IMR-90 (cell line): ENCODE measurements at places on chromosomes 3 and 15. TPM values are rescaled to one million over a fixed set of nuclear protein-coding genes. Genes with fewer than 3 reads are reported as not detected.
A peak's percentile ranks its signal among the peaks of the same experiment; 100 is the strongest.

ITIH3 gene
- total RNA-seq: 0.72 and 1.1 TPM in 2 replicates

GRCh38 chr3:141992512-141992911, 116.1 kb downstream of the ATP1B3 start:
- no peak for DNase-seq

HIGD2B gene
- total RNA-seq: not detected in 2 replicates

DNA sequence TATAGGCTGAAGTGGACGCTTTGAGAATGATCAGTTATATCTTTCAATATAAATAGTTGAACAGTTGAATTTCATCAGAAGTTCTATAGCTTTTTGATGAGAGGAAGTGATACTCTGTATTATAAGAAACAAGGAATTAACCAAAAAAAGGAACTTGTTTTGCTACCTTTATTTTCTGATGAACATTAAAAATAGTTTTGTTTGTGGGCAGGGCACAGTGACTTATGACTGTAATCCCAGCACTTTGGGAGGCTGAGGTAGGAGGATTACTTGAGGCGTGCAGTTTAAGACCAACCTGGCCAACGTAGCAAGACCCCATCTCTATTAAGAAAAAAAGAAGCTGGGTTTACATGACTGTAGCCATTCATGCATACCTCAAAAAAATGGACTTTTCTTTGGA, 16.7 kb downstream of the BLOC1S6 start:
- no peak for DNase-seq

DNA sequence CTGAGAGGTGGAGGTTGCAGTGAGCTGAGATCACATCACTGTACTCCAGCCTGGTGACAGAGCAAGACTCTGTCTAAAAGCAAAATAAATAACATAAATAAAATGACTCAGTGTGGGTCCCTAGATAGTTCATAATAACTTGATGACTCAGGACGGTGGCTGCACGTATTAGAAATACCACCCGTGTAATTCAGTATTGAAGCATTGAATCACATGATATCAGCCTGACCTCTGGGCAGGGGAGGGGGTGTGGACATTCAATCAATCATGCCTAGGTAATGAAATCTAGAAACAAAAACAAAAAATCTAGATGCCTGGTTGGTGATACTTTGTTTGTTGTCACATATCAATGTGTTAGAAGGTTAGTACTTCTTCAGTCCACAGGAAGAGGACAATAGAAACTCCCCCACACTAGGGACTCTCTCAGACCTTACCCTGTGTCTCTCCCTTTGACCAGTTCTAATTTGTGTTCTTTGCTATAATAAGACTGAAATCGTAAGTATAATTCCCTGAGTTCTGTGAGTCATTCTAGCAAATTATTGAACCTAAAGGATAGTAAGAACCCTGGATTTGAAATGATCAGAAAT, 177.3 kb downstream of the GAP43 start:
- peak; percentile 86 for DNase-seq

GRCh38 chr15:101535170-101535902, 45.8 kb upstream of the PCSK6 start:
- no peak for DNase-seq

VPS39 gene
- 52.2 and 56.9 TPM in 2 replicates for total RNA-seq

UCN2 gene
- 0.54 and 0.56 TPM in 2 replicates for total RNA-seq

ITGA11 gene
- 2.5 and 4.1 TPM in 2 replicates for total RNA-seq

DNA sequence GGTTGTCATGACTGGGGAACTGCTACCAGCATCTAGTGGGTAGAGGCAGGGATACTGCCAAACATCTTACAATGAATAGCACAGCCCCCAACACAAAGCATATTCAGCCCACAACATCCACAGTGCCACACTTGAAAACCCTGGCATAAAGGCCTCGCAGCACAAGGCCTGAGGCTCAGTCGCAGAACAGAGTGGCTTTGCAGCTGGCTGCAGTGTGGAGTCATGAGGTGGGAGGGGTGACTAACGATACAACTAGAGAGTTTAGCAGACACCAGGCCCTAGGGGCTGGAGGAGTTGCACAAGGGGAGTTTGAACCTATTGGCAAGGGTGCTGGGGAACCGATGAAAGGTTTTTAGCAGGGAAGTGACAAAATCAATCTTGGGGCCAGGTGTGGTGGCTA, 32.1 kb downstream of the GRK7 start:
- no peak for DNase-seq

- peak; percentile 45 for DNase-seq
Observed at GRCh38 chr3:28853830-28854229, 427.0 kb upstream of the RBMS3 start.

ZNF280D gene
- 21.0 and 28.6 TPM in 2 replicates for total RNA-seq

CCDC33 gene
- total RNA-seq: not detected in 2 replicates

RPP25 gene
- total RNA-seq: under 0.01 and 0.18 TPM in 2 replicates

DNA sequence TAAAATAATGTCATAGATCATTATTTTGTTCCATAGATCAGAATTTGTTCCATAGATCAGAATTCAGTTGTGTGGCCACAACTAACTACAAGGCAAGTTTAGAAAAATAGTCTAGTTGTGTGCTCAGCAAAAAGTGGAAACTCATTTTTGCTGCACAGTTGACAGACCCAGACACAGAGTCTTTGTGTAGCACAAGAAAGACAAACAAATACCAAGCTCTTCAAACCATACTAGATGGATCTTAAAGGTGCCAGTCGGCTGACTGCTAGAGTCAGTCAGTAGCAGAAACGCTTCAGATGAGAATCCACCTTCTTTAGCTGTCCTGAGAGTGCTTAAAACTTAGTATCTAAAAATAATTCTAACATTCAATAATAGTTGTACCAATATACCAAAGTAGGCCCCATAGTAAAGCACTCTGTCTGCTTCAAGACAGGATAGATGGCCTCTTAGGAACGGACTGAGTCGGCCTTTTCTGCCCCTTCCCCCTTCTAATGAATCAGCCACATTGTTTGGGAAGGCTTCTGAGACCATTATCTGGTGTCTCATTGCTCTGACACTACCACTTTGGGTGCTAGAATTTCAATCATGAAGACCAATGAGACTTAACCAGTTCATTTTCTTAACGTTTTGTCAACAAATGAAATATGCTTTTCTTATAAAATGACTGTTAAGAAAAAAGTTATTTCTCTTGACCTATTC, 27.7 kb upstream of the SLC4A7 start:
- no peak for DNase-seq

CDC25A gene
- total RNA-seq: 9.7 and 10.6 TPM in 2 replicates

ARPC4 gene
- total RNA-seq: 383 and 405 TPM in 2 replicates

GRCh38 chr15:89364341-89364740, 29.7 kb upstream of the POLG start:
- DNase-seq: no peak

GRCh38 chr3:114651555-114651954, 357.7 kb downstream of the TIGIT start:
- no peak for DNase-seq

DNA sequence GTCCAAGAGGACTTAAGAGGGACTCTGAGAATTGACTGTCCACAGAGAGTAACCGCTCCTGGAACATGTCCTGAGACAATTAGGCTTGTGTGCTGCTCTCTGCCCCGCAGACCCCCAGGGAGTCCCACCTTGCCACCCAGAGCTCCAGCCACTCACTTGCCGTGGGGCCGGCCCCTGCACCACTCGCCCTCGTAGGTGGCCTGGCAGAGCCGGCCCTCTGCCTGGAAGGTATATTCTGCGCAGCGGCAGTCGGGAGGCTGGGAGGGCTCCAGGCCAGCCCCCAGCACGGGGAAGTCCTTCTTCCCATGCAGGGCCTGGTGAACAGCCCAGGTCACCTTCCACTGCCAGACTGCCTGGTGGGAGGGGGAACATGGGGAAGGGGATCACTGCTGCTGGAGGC, 10.5 kb downstream of the ALS2CL start:
- no peak for DNase-seq

DNA sequence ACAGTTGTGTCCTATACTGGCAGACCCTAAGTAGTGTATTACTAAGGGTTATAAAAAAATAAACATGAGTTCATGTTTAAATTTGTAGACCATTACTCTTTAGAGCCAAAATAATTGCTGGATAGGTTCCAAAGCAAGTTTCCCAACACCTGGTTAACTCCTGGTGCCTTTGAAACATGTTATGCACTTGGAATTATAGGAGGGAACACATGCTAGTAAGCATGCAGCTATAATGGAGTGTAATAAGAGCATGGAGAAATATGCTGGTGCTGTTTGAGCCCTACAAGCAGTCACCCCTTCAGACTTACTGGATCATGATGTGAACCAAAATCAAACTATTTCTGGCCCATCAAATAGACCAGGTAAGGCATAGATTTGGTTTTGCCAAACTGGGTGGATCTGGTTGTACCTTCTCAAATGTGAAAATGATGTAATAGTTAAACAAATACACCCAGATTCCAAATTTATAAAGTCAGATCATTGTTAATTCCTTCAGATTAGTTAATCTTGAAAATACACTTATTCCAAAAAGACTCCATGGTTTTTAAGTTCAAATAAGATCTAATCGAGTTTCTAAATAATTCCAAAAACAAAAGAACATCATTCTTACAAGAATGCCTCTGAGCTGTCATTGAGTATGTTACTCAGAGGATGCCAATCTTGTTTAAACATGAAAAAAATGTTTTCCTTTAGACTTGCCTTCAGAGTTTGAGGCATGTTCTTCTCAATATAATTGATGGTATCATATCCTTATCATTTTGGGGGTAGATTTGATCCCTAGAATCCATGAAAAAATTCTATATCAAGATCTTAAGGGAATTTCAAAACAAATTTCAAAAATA, 69.3 kb downstream of the LRRC28 start:
- DNase-seq: no peak

GRCh38 chr3:166209701-166210100, 372.5 kb upstream of the BCHE start:
- no peak for DNase-seq

RASA2 gene
- total RNA-seq: 14.0 and 22.5 TPM in 2 replicates
